ENCODE measurements at places on chromosomes 4 and X. TPM values are rescaled to one million over a fixed set of nuclear protein-coding genes. Genes with fewer than 3 reads are reported as not detected.

DNA sequence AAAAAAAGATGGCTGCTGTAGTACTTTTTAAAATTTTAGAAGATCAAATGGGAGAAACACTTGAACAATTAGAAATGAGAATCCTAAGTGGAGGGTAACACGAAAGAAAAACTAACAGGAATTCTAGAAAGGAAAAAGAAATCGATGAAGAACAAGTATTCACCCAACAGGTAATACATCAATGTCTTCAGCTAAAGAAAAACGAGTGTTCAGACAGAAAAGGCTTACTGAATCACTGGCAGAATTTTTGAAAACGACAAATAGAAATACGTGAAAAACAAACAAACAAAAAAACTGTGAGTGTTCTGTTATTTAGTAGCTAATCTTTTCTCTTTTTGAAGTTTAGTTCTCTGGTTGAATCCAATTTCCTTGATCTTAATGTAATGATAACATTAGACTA is 1.8 kb downstream of the MAD2L1 start:
- DNase-seq, result no peak

DNA sequence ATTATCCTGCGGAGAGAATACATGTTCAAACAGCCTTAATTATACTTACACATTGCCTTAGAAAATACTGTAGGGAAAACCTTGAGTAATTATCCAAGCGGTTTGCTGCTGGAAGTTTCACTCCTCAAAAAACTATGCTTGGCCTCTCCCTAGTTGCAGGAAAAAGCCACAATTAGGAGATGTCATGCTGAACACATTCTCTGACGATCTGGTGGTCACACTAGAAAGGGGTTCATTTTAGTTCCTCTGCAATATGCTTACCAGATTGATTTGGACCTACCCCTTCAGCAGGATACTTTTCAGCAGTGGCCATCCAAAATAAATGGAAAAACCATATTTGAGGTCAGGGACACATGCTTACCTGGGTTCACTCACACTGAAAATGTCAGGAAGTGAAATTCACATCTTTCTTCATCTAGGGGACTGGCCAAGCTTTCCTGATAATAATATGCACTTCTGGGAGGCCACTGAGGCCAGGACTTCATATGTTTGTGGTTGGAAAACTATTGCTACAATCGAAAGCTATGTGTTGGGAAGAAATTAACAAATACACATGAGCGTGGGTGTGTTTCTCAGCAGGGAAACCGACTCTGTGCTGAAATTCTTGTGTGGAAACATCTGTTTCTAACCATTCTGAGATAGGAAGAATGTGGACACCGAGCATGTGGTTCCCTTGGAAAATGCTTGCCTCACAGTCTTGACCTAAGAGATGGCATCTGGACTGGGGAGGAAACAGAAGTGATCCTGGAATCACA is 68.8 kb downstream of the ATXN3L start:
- peak; percentile 93 for DNase-seq

Gene MAGEE1
- total RNA-seq, result 0.44 TPM

DNA sequence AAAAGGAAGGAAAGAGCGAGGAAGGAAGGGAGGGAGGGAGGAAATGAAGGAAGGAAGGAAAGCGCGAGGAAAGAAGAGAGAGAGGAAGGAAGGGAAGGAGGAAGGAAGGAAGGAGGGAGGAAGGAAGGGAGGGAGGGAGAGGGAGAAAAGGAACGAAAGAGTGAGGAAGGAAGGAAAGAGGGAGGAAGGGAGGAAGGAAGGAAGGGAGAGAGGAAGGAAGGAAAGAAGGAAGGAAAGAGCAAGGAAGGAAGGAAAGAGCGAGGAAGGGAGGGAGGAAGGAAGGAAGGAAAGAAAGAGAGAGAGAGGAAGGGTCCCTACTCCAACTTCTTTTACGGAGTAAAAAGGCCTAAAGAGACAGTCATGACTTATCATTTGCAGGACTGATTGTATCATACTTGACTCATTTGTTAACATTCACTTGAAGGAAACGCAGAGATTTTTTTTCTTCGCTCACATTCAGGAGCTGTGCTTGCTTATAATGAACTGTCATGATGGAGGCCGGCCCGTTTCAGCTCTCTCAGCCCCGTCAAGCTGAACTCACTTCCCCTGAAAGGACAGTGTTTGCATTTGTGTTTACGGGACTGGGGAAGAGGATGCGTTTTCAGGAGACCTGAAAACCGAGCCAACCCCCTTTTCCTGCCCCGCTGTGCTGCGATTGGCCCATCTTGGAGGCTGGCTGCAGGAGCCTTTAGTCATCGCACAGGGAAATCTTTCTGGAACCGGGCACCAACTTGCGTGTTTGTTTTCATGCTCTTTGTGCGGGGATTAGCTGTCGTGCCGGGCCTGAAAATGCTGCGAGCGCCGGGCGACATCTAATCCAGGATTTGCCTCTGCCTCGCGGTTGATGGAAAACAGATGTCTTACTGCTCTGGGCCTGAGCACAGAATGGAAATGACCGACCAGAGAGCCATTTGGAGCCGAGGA is 17.8 kb downstream of the TRIM2 start:
- DNase-seq, result peak; percentile 51

- DNase-seq, result no peak
Observed at GRCh38 chr4:1948232-1948631, 60.5 kb downstream of the NELFA start.

- no peak for DNase-seq
Observed at GRCh38 chrX:29067351-29067750, 480.1 kb downstream of the IL1RAPL1 start.

- DNase-seq, result no peak
Observed at GRCh38 chrX:150506486-150506885, 61.9 kb upstream of the MTM1 start.

DNA sequence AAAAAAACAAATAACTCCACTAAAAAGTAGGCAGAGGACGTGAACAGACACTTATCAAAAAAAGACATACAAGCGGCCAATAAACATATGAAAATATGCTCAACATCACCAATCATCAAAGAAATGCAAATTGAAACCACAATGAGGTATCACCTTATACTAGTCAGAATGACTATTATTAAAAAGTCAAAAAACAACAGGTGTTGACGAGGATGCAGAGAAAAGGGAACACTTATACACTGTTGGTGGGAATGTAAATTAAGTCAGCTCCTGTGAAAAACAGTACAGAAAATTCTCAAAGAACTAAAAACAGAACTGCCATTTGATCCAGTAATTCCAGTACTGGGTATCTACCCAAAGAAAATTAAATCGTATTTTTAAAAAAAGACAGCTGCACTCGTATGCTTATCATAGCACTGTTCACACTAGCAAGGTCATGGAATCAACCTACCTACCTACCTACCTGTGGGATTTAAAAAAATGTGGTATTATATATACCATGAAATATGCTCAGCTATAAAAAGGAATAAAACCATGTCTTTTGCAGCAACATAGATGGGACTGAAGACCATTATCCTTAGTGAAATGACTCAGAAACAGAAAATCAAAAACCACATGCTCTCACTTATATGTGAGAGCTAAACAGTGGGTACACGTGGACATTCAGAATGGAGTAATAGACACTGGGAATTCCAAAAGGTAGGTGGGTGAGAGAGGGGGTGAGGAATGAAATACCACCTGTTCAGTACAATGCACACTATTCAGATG is 24.8 kb upstream of the PTPN13 start:
- DNase-seq, result no peak

Gene CA5B
- 1.5 TPM for total RNA-seq

DNA sequence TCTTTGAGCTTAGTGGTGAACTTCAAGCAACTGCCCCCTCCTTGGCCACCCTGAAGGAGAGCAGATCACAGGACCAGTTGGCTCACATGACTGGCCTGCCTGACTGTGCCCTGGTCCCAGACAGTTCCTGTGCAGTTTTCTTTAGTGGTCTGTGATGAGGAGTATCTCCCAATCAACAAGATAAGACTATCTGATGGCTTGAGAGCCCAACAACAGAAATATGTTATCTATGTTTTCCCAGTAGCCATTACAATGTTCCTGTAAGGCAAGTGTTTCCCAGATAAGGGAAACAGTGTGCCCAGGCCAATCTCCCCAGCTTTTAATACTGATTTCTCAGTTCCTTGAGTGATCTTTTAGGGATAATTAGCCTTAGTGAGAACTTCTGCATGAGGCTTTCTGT is 14.2 kb upstream of the TIMM8A start:
- DNase-seq, result no peak

GRCh38 chr4:185004562-185005218 is 13.6 kb upstream of the HELT start:
- DNase-seq, result no peak

GRCh38 chr4:26406346-26406975 is 83.8 kb downstream of the CCKAR start:
- no peak for DNase-seq

- no peak for DNase-seq
Observed at GRCh38 chr4:27524224-27524623, 663.6 kb downstream of the STIM2 start.

Gene DUSP9
- under 0.01 TPM for total RNA-seq

GRCh38 chrX:115687595-115687994 is 126.6 kb downstream of the PLS3 start:
- DNase-seq, result no peak

Gene GLRA3
- total RNA-seq, result not detected

DNA sequence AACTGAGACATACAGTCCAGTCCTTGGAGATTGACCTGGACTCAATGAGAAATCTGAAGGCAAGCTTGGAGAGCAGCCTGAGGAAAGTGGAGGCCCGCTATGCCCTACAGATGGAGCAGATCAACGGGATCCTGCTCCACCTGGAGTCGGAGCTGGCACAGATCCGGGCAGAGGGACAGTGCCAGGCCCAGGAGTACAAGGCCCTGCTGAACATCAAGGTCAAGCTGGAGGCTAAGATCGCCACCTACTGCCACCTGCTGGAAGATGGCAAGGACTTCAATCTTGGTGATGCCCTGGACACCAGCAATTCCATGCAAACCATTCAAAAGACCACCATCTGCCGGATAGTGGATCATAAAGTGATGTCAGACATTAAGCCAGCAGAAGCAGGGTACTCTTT is 20.4 kb upstream of the FRMPD3 start:
- DNase-seq, result peak; percentile 48

- no peak for DNase-seq
Observed at GRCh38 chr4:183821076-183821853, 83.8 kb upstream of the STOX2 start.

Gene BMPR1B
- 0.20 TPM for total RNA-seq

DNA sequence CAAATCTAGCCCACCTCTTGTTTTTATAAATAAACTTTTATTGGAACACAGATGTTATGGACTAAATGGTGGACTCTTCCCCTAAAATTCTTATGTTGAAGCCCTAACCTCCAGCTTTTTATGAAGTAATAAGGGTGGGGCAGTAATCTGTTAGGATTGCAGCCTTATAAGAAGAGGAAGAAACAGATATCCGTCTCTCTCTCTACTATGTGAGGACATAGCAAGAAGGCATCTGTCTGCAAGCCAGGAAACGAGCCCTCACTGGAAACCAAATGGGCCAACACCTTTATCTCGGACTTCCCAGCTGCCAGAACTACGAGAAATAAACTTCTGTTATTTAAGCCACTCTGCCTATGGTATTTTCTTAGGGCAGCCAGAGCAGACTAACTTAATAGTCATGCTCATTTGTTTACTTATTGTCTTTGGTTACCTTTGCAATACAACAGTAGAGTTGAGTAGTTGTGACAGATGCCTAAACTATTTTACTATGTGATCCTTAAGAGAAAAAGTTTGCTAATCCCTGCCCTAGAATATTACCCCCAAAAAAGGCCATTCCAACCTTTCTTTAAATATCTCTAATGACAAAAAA is 67.4 kb downstream of the MANBA start:
- no peak for DNase-seq

DNA sequence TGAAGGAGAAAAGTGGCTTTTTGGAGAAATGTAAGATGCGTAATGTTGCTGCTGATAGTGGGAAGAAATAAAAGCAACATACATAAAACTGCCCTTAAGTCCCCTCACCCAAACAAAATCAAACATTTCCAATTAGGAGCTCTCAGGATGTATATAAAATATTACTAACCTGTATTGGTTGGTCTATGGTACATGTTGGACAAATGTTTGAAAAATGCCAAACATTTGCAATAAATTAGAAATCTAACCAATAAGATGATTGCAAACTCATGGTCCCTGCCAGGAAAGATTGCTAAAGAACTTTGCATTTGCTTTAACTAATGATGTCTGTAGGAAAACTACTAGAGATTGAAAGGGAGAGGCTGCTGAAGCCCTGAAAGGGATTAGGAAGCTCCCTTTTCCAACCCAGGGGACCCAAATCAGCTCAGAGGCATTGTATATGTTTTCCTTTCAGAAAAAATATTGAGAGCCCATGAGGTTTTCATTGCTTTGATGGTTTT is 1.8 kb downstream of the SFRP2 start:
- DNase-seq, result no peak

Gene GPR82
- total RNA-seq, result not detected

Gene CCNG2
- total RNA-seq, result 17.3 TPM

GRCh38 chrX:118066867-118067515 is 49.6 kb downstream of the KLHL13 start:
- DNase-seq, result no peak

- DNase-seq, result no peak
Observed at GRCh38 chr4:114807357-114807756, 208.8 kb downstream of the UGT8 start.

DNA sequence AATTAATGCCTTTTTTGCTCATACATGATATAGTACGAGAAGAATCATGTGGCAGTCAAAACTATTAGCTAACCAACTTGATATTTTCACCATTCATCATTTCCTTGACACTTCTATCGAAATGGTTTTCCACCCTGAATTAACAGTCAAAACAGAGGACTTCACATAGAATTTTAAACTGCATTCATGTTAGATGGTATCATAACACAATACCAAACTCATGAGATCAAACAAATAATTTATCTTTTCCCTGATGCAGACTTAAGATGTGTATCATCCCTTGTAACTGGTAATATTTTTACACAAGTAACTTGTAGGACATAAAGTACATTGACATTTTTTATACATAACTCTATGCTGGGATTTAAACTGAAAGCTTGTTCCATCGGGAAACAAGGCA is 18.2 kb upstream of the ANTXR2 start:
- no peak for DNase-seq

Gene GUCY2F
- total RNA-seq, result under 0.01 TPM

Gene ADGRA3
- total RNA-seq, result 12.9 TPM

DNA sequence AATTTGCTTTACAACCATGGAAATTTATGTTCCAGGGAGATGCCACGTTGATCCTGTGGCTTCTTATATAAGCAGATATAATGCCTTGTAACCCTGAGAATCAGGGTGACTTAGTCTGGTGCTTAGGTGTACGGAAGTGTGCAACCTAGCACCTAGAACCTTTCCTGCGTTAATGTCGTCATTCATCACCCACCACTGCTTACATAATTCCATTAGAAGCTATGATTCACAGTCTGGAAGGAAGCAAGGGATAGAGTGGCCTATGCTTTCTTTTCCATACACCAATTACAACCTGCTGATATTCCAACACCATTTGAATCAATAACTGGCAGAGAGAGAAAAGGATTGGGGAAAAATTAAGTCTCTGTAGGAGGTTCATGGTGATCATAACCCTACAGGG is 17.3 kb upstream of the CXCL8 start:
- DNase-seq, result peak; percentile 88

GRCh38 chr4:5545271-5545670 is 163.1 kb downstream of the EVC2 start:
- peak; percentile 64 for DNase-seq

- DNase-seq, result no peak
Observed at GRCh38 chrX:71489540-71489939, 43.4 kb upstream of the OGT start.

Data from lung microvascular endothelial cell (primary cell).